Activated T-cell treated with anti-CD3 and anti-CD28 coated beads, Interleukin-2, amount 50 U/mL, for 72 hours (primary cell): ENCODE measurements at places on chromosomes 7 and 10. TPM values are rescaled to one million over a fixed set of nuclear protein-coding genes. Genes with fewer than 3 reads are reported as not detected.

The FAM180A gene
- not detected for total RNA-seq

The ZP3 gene
- 7.7 TPM for total RNA-seq

The TAS2R60 gene
- total RNA-seq, result not detected

DNA sequence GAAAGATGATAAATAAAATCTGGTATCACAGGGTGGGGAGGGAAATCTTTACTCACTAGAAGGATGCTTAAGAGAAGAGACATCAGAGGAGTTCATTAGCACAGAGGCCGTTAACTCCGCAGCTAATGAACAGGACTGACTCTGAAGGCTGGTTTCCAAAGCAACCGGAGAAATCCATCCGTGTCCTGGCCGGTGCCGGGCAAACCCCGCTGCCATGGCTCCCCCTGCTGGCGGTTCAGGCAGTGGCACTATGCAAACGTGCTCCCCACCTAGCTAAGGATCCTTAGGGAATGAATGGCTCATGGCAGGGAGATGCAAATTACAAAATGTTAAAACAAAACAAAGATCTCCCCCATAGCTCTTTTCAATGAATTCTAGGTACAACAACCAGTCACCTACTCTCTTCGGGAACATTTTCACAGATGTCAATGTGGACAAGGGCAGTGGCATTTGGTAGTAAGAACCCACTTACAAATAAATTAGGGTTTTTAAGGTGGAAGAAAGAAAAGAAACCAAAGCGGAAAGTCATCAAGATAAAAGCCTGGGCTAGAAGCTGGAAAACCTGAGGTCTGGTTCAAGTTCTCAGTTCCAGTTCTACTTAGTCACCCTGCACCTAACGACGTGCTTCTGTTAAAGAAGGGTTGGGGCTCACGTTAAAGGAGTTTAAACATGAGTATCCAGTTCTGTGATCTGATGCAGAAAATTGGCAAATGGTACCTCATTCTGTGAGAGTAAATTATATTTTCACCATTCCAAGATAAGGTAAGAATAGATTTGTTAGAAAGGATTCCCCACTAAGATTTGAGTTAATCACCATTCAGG, 138.2 kb downstream of the SVIL start:
- H3K4me3 ChIP-seq, result no peak overlapping the region
- H3K27ac ChIP-seq, result no peak overlapping the region
- DNase-seq, result peak; percentile 71
- H3K36me3 ChIP-seq, result no peaks in the 10 kb centered on the region
